ENCODE measurements at places on chromosomes 3 and 15. TPM values are rescaled to one million over a fixed set of nuclear protein-coding genes. Genes with fewer than 3 reads are reported as not detected.
A peak's percentile ranks its signal among the peaks of the same experiment; 100 is the strongest.

Gene TGM5
- total RNA-seq, result 0.13 TPM

Gene TIGIT
- total RNA-seq, result 0.09 TPM

Gene LRTM1
- total RNA-seq, result 99.9 TPM

Gene THPO
- total RNA-seq, result 0.89 TPM

Gene LRRIQ4
- 0.09 TPM for total RNA-seq

Gene SIDT1
- total RNA-seq, result 2.5 TPM

Gene ILDR1
- 0.22 TPM for total RNA-seq

Gene P3H2
- total RNA-seq, result 30.8 TPM

Gene TM4SF4
- total RNA-seq, result 0.09 TPM

Gene VGLL3
- 21.2 TPM for total RNA-seq

DNA sequence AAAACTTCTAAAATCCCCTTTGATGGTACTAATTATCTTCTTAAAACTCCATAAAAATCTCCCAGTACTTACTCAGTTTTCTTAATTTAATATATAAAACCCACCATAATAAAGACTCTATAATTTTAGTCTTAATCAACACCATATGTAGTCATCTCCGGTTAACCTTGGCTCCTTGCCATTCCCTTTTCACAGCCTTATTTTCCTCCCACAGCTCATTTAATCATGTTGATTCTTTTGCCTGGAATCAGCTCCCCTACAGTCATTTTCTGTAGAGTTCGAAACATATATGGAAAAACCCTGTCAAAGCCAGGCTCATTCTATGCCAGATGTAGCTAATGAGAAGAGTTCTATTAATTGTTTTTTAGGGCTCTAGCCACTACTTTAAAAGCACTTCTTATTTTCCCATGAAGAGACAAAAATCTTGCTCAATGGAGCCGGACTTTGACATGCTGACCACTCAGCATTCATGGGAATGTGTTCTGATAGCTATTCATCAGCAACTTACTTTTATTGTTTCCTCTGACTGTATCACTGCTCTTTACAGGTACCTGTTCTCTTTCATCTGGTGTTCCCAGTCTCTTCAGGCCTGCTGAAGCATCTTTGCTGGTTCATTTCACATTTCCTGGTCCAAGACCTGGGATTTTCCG is 573.4 kb downstream of the NAALADL2 start:
- DNase-seq, result peak; percentile 85

- no peak for DNase-seq
Observed at GRCh38 chr3:186979852-186980251, 49.5 kb downstream of the ST6GAL1 start.

DNA sequence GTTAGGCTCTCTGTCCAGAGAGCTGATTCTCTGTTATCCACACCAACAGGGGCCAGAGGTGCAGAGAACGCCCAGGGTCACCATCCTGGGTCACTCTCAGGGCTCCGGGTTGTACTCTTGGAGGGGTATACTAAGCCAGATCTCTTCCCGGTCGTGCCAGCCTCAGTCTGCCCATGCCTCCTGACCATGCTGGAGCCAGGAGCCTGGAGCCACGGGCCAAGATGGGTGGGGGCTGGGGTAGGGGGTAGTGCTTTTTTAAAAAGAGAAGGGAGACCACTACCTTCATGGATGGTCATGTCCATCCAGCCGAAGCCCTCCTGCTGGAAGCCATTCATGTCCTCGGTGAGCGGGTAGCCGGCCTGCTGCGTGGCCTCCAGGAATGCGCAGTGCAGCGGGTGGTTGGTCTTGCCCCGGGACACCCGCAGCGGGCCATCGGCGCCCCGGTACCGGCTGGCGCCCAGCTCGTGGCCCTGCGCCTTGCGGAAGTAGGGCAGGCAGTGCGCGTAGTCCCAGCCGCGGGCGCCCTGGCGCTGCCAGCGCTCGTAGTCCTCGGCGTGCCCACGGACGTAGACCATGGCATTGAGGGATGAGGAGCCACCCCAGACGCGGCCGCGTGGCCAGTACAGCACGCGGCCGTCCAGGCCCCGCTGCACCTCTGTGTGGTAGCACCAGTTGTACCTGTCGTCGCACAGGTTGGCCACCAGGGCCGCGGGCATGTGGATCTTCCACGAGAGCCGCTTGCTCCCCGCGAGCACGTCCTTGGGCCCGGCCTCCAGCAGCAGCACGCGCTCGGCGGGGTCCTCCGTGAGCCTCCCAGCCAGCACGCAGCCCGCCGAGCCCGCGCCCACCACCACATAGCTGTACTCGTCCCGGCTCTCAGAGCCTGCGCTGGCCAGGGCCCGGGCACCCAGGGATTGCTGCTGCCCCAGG is 22.9 kb downstream of the CHDH start:
- DNase-seq, result no peak

DNA sequence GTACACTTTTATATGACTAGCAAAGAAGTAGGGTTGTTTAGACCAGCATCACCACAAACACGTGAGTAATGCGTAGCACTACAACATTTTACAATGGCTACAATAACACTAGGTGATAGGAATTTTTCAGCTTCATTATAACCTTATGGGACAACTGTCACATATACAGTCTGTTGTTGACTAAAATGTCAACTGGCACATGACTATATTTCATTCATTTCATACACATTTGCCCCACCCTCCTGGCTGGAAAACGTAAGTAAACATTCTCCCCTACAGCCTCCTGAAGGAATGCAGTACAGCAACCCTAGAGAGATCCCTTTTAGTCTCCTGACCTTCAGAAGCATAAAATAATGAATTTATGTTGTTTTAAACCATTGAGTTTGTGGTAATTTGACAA is 16.2 kb downstream of the RIOX2 start:
- no peak for DNase-seq

DNA sequence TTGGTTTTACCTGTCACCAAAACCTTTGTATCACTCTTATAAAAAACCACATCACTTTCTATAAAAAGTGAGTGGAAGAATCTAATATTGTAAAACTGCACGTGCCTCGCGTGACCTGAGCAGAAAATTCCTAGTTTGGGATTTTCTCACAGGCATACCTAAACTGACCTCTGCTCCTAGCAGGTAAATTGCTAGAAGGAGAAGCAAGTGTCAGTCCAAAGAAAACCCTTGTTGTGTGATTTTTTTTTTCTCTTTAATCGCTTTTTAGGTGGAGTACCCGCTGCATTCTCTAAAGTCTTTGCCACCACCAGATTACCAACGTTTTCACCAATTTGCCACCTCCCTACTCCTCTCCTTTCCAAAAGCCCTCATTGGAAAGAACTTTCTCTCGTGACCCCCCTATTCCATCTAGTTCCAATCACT is 534 bp upstream of the UBE2E1 start:
- no peak for DNase-seq

- DNase-seq, result no peak
Observed at GRCh38 chr15:67142092-67142766, 76.8 kb downstream of the SMAD3 start.

- no peak for DNase-seq
Observed at GRCh38 chr3:130341388-130341787, 4.1 kb upstream of the COL6A5 start.

GRCh38 chr15:88902221-88902835 is 7.0 kb upstream of the HAPLN3 start:
- DNase-seq, result no peak

All from muscle of leg (tissue), 16 donors.